ENCODE measurements at places on chromosomes 13 and 19.
A peak's percentile ranks its signal among the peaks of the same experiment; 100 is the strongest.

- DNase-seq: no peak
Measured at GRCh38 chr13:99178636-99179035, 22.0 kb upstream of the UBAC2 start.

DNA sequence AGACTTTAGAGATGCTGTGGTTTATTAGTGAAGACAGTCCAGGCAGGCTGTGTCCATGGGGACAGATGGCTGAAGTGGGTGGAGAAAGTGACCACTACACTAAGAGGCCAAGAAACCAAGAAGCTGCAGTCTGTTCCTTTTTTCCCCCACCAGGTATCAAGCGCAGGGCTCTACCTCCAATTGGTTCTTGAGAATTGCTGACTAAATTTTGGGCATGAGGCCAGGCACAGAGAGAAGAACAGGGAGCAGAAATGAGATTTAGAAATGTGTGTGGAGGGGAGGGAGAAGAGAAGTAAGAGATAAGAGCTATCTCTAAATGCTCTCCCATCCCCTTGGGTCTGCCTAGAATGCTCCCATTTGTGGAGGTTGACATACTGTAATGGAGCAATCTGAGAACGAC lies 12.3 kb upstream of the CYSLTR2 start:
- peak; percentile 32 for DNase-seq

GRCh38 chr19:6209680-6210079 lies 70.1 kb downstream of the MLLT1 start:
- DNase-seq: no peak

DNA sequence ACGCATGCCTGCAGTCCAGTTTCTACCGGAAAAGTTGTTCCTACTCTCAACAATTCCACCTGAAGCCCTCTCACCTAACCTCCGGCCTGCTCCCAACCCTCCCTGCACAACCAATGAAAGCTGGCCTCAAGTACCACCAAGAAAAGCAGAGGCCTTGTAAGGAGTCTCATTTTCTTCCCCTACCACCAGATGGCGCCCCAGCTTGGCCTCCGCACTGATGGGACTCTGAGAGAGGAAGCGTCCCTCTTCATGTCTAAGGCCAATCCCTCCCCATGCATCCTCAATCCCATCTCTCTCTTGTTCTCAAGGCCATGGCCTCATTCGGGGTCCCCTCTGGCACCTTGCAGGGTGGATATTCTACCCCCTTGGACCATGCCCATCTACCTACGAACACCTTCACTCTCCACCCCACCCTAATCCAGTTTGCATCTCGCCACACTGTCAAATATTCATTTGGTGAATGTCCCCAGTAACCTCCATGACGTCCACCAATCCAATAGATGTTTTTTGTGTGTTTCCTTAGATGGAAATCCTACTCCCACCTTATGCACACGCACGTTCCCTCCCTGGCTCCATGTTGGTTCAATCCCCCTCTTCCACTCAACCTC lies 412.8 kb downstream of the ZNF536 start:
- peak; percentile 26 for DNase-seq

DNA sequence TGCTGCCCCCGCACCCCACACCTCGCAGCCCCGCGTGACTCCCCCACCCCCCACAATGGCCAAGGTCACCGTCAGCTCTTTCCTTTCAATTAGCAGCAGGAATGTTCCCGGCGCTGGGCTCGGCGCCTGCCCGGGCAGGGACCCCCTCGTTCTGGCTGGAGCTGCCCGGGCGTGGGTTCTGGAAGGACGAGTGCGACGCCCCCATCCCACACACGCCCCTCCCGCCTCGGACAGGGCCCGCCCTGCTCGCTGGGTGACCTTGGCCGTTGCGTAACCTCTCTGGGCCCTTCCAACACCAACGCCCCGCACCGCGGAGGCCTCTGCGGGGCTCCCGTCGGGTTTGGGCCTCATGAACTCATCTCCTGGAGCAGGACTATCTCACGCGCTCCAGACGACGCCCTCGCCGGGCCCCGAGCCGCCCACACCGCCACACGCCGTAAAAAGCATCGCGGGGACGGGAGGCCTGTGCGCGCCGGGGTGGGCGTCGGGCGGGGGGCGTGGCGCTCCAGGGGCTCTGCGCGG lies 10.3 kb downstream of the PALM start:
- DNase-seq: no peak

Measured in hematopoietic multipotent progenitor cell treated with erythropoietin and hydrocortisone succinate and interleukin-3 and kit ligand, for 15 days (in vitro differentiated cells).